ENCODE measurements at places on chromosomes 7 and 10.

GRCh38 chr7:107833684-107834106 lies 30.7 kb upstream of the SLC26A3 start:
- no peak for DNase-seq

GRCh38 chr10:23543691-23544380 lies 105.0 kb downstream of the OTUD1 start:
- no peak for DNase-seq

GRCh38 chr7:154853727-154854095 lies 149.2 kb downstream of the PAXIP1 start:
- no peak for DNase-seq

GRCh38 chr7:128935342-128935730 lies 2.4 kb upstream of the IRF5 start:
- no peak for DNase-seq

DNA sequence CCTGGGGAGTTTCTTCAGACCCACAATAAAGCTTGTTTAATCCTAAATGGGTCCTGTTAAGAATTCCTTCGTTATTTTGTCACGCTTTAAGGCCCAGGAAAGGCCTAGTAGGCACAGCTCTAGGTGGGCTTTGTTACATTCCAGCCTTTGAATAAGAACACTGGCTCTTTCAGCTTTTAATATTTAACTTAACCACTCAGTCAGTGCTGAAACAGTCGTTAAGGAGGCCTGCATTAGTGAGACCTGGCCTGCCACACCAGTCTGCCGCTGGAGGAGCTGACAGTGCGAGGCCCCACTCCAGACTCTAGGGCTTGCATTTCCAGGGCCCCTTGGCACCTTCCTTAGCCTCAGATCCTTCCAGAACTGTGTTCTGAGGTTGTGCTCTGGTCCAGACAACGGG lies 351.4 kb downstream of the GLRX3 start:
- no peak for DNase-seq

- no peak for DNase-seq
Measured at GRCh38 chr7:107312418-107312817, 143.6 kb downstream of the HBP1 start.

DNA sequence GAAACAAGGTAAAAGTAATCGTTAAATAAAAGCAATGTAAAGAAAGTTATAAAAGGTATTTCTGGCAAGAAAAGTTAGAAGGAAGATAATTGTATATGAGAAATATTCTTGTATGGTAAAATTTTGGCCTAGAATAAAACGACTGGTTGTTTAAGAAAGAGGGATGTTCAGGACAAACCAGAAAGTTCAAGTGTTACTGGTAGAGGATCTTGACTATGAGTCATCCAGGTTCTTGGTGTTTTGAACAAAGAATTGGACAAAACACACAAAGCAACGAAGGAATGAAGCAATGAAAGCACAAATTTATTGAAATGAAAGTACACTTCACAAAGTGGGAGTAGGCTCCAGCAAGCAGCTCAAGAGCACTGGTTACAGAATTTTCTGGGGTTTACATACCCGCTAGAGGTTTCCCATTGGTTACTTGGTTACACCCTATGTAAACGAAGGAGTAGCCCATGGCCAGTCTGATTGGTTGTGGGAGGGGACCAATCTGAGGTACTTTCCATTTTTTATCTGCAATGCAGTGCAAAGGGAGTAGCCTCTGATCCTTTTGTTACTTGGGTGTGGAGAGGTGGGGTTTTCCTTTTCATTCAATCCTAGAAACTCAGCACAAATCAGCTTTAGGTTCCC lies 22.4 kb upstream of the GARS1 start:
- DNase-seq, result peak; percentile 28

DNA sequence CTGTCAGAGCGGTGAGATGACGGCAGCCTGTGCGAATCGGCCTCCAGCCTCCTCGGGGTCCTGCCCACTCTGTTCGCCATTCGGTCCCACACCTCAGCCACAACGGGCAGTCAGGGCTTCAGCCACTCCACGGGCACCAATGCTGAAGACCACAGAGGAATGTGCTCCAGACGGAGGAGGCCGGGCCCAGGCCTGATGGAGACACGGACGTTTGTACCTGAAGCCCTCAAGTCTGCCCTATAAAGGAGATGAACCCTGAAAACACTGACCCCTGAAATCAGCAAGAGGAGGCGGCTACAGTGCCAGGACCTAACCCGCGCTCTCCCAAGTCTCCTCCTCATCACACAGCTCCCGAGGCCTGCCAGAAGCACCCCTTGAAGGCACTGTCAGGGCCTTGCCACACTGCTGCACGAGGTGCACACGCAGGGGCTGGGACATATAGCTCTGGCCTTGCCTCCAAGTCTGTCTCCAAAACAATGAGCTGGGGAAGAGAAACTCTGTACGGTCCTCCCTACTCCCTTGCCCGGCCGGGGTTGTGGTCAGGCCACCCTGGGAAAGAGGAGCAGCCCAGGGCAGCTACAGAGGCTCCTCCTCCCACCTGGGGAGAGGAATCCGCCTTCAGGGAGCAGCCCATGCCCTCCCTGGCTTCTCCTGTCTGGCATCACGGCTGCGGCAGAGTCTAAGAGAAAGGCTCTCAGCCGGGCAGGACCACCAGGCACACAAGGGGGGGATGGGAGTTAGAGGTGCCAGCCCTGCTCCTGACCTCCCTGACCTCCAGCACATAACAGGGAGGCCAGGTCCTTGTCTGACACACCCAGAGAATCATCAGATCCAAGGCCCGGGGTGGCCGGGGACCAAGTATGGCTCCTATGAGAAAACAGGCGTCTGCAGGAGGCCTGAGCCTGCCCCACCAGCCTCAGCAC lies 310.1 kb downstream of the PTPRN2 start:
- no peak for DNase-seq

- DNase-seq, result peak; percentile 87
Measured at GRCh38 chr10:68156373-68157185, 47.3 kb downstream of the MYPN start.

GRCh38 chr7:88597941-88598425 lies 161.5 kb upstream of the ZNF804B start:
- no peak for DNase-seq

DNA sequence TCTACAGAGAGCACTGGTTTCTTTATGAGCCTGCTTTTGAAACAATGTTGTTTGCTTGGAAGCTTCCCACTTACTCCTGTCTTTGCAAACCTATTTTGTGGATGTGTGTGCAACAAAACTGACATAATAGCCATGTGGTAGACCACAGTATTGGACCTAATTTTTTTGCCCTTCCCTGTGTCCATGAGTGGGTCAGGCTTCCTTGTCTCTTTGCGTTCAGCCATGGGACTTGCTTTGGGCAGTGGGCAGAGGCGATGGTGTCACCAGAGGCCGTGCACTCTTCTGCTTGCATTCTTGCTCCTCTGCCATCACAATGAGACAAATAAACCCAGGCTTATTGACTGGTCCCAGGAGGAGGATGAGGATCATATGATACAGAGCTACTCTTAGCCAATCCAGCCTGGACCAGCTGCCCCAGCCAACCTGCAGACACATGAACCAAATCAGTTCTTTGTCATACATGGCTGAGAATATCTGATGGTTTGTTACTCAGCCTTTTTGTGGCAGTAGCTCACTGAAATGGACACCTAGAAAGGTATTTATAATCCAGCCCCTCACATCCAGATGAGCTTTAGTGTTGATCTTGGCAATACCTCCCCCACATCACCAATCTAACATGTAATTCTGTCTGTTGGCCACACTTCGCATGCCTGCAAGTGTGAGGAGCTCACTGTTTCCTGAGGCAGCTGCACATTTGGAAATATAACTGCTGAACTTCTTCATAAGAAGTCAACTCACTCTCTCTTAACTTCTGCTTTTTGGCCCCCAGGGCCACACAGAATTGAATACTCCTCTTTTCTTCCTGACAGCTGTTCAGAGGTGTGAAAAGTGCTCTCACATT lies 427.8 kb upstream of the ZMIZ1 start:
- no peak for DNase-seq

- no peak for DNase-seq
Measured at GRCh38 chr7:16813232-16813616, 8.4 kb upstream of the AGR2 start.

GRCh38 chr7:26477381-26477990 lies 185.8 kb downstream of the SNX10 start:
- DNase-seq, result no peak

- DNase-seq, result no peak
Measured at GRCh38 chr7:99624484-99624883, 7.7 kb downstream of the ZSCAN25 start.

DNA sequence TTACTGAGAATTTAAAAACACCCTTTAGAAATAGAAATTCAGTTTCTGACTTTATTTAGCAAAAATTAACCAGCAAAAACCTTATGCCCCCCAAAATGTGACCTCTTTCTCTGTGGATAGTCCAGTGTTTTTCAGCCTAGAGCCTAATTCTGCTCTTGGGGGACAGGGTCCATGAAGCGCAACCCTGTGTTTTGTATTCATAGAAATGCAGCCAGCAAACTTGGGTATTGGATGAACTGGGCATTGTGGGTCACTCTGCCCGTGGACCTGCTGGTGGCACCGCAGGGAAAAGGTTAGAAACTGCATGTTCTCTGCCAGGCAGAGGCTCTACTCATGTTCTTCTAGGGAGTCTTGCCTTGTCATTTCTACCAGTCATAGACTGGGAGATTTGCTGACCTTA lies 787.4 kb upstream of the C7orf33 start:
- no peak for DNase-seq

- peak; percentile 63 for DNase-seq
Measured at GRCh38 chr10:110919349-110919931, at the start of gene SHOC2. TSS of gene SHOC2 (plus strand) at chr10:110919604. CDS start at chr10:110964359, 44,755 bp downstream.

DNA sequence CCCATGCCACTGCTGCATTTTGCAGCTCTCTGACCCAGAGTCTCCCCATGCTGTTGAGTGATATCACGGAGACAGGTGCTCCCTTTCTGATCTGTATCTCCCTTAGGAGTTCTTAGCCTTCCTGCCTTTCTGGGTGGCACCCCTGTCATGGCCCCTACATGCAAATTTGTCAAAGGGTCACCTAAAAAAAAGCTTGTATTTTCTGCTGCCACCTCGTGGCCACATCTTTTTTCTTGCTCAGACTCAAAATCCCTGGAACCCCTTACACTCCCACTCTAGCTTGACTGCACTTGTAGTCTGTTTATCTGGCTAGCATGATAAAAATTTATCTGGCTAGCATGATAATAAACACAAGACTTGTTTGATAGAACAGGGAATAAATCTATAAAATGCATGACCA lies 809.1 kb downstream of the SORCS1 start:
- DNase-seq, result peak; percentile 29

DNA sequence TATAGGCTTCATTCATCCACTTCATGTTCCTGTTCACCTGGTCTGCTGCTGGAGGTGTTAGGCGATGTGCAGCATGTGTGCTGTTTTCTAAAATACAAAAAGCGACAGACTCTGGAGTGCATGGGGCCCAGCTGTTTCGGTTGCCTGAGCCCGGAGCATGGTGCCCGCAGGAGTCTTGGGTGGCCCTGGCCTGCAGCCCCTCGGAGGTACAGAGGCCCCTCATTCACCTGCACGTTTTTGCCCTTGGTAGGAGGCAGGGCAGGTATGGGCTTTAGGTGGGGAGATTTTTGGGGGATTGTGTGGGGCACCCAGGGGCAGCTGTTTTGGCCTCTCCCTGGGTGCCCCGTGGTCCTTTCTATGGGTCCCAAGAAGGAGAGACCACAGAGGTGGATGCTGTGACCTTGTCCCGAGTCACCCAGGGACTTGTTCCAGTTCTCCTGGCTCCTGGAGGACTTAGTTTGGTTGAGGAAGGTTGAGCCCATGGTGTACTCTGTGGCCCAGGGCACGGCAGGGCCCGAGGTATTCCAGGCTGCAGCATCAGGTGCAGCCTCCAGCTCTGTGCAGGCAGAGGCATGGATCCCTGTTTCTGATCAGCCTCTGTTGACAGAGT lies 130.7 kb downstream of the TRRAP start:
- no peak for DNase-seq

DNA sequence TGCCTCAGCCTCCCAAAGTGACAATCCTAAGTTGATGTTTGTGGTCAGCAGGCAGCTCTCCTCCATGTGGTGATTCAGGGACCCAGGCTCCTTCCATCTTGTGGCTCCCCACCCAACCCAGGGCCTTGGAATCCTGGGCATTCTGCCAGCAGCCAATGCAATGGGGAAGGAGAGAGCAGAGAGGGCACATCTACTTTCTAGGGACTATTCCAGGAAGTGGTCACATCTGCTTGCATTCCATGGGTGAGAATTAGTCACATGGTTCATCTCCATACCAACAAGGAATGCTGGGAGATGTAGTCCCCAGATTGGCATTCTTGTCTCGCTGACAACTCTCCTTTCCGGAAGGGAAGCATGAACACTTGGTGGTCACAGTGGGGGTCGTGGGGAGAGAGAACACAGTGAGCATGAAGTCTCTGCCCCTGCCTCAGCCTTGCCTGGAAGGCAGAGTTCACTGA lies 9.9 kb upstream of the SRRM3 start:
- peak; percentile 59 for DNase-seq

- no peak for DNase-seq
Measured at GRCh38 chr10:128305601-128306345, 179.6 kb upstream of the MKI67 start.

- DNase-seq, result peak; percentile 80
Measured at GRCh38 chr10:80444646-80445319, 9.3 kb upstream of the TSPAN14 start.

DNA sequence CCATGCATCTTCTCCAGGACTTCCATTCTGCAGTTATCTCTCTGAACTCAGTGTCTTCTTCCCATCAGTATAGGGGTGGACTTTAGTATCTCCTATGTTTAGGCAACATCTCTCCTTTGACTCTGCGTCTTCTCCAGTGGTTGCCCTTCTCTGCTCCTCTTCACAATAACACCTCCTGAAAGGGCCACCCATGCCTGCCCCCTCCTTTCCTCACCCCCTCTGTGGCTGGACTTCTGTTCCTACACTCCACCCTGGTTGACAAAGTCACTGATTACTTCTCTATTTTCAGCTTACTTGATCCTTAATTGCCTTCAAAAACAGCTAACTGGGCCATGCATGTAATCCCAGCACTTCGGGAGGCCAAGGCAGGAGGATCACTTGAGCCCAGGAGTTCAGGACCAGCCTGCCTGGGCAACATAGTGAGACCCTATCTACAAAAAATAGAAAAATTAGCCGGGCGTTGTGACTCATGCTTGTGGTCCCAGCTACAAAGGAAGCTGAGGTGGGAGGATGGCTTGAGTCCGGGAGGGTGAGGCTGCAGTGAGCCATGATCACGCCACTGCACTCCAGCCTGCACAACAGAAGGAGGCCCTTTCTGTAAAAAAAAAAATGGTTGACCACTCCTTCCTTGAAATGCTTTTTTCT lies 13.7 kb downstream of the SRGN start:
- no peak for DNase-seq
